CD8-positive, alpha-beta memory T cell (primary cell): ENCODE measurements at places on chromosomes 7 and 10.

DNA sequence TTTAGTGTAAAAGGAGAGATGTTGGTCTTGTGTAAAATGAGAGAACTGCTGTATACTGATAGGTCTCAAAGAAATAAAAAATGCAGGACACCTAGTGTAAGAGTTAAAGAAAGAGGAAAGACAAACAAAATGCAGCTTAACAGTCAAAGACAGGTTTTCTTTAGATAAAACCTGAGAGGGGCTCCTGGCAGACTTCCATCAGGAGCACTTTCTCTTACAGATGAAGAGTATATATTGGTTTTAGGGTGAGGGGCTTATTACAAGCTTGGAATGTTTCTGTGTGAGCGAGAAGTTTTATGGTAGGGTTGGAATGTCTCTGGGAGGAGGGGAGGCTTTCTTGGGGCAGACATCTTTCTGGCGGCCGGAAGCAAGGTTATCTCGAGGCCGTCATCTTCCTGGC lies 16.2 kb downstream of the ACBD7 start:
- DNase-seq = no peak

DNA sequence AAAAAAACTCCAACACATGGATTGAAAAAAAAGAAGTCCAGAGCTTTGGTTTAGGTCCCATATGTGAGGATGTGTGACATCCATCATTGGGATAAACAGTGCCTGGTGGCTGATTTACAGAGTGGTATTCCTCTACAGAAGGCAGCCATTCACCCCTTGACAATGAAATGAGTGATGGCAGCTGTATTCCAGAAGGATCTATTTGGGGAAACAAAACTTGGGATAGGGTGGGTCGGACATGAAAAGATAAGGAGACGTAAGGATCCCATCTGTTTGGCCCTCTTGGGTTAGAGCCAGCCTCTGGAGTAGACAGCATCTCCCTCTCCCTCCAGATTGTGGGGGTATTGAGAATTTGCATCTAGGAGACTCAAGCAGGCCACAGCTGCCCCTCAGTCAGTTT lies 15.2 kb upstream of the CREB5 start:
- no peak for DNase-seq

DNA sequence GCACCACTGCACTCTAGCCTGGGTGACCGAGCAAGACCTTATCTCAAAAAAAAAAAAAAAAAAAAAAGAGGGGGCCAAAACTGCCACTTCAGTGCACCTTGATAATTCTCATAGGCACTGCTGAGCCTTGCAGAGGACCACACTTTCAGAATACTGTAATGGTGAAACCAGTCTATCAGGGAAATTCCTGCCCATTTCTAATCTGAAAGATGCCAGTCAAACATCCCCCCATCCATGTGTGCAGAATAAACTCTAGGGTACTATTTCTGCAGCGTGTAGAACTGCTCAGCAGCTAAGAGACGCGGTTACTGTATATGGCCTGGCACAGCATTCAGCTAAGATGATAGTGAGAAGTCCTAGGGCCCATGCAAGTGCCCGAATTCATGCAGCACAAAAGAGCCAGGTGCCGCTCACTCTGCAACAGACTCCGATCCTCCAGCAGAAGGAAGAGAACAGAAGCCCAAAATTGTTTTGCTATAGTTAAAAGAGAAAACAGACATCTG lies 286.8 kb upstream of the KLF14 start:
- DNase-seq = no peak

- no peak for DNase-seq
Measured at GRCh38 chr7:150948791-150949251, 29.3 kb downstream of the KCNH2 start.

DNA sequence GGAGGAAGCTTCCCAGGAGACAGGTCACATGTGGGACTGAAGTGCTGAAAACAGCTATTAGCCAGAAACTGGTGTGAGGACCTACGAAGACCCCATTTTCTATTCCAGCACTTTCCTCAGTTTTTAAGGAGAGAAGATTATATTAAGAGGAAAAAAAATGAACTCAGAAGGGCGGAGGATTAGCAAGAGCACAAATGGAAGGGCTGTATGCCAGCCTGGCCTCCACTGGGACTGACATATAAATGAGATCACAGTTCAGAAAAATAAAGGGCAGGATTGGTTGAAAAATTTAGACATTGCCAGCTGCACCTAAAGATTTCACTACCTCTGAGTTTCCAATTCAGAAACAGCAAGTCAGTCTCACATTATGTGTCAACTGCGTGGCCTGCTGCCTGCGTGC lies 53.0 kb downstream of the GSDME start:
- no peak for DNase-seq

DNA sequence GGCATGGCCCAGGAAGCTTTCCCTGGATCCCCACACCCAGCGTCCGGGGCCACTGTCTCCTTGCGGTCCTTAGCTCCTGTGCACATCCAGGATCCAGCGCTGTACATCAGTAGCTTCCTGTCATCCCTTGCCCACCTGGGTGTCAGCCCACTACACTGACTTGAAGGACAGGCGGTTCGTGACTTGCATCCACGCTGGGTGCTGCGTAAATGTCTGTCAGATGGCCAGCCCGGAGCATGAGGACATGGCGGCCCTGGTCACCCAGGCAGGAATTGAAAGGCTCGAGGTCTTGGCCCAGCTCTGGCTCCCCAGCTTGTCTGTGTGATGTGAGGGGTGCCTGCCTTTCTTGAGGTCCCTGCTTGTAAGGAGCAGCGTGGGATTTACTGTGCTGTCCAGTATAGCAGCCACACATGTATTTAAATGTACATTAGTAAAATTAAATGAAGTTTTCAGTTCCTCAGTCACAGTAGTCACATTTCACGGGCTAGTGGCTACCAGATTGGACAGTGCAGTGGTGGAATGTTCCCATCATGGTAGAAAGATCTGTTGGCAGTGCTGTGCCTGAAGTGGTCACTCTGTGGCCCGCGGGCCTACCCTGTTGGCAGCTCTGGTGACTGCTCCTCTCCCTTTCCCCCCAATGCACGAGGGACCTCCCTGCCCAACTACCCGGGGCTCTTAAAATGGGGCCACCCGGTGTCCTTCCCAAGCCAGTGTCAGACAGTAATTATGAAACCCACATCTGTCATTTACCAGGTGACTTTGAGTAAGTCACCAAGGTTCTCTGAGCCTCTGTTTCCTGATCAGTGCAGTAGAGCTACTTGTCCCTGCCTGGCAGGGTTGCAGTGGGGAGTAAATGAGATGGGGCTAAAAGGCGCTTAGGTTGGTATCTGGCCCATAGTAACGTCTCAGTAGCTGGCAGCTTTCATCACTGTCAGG lies 97.8 kb upstream of the PPIF start:
- no peak for DNase-seq

DNA sequence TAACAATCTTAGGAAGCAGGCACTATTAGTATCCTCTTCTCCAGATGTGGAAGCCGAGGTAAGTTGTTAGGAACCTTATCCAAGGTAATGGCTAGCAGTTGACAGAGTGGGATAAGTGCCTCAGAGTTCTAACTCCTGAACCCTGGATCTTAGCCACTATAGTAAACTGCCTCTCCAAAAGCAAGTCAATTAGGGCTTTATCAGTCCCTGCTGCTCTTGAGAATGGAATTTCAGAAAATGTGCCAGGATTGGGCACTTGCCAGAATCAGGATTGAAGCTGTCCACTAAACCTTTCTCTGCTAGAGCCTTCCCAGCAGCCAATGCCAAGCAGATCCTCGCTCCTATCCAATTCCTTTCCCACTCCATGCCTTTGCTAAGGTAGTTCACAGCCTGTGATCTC lies 777.5 kb upstream of the POM121L12 start:
- no peak for DNase-seq
